GM23338 (cell line): ENCODE measurements at places on chromosomes 2 and 18. TPM values are rescaled to one million over a fixed set of nuclear protein-coding genes. Genes with fewer than 3 reads are reported as not detected.
A peak's percentile ranks its signal among the peaks of the same experiment; 100 is the strongest.

Gene TMEM163
- 0.85 and 1.1 TPM in 2 replicates for total RNA-seq

DNA sequence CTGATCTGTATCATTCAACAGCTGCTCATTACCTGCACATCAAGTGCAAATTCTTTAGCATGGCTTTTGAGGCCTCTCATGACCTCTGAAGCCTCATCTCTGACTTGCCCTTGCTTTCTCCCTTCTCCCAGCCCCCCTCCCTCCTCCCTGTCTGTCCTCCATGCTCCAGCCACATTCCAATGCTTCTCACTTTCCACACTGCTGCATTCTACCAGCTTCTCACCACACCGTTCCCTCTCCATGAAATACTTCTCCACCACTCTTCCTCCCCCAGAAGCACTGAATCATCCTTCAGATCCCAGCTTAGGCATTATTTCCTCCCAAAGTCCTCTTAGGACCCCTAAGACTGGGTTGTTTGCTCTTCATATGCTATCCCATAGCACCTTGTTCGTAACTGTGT is 26.9 kb downstream of the GCG start:
- H3K36me3 ChIP-seq = no peaks in the 10 kb centered on the region
- H3K4me3 ChIP-seq = no peak overlapping the region
- H3K4me1 ChIP-seq = no peaks in the 10 kb centered on the region

- no peaks in the 10 kb centered on the region for H3K4me1 ChIP-seq
- DNase-seq = no peak
- no peak overlapping the region for H3K27ac ChIP-seq
- H3K36me3 ChIP-seq = peaks cover 5% of the 10 kb centered on the region; the same call in 1 of the 2 replicates
- no peaks in the 10 kb centered on the region for H3K27me3 ChIP-seq
Observed at GRCh38 chr2:175793648-175794047, 208.4 kb downstream of the LNPK start.

- H3K4me1 ChIP-seq = peaks cover 8% of the 10 kb centered on the region
- DNase-seq = no peak
- H3K36me3 ChIP-seq = no peaks in the 10 kb centered on the region
- no peak overlapping the region for H3K27ac ChIP-seq
Observed at GRCh38 chr2:46984040-46984439, 68.4 kb upstream of the MCFD2 start.

GRCh38 chr2:51812138-51812866 is 780.4 kb upstream of the NRXN1 start:
- H3K27ac ChIP-seq = no peak overlapping the region
- H3K36me3 ChIP-seq = no peaks in the 10 kb centered on the region
- DNase-seq = no peak
- H3K27me3 ChIP-seq = no peaks in the 10 kb centered on the region
- peaks cover 12% of the 10 kb centered on the region; the same call in 1 of the 2 replicates for H3K4me1 ChIP-seq

Gene SERPINB7
- total RNA-seq = not detected in 2 replicates

GRCh38 chr2:133651861-133652260 is 83.6 kb upstream of the NCKAP5 start:
- H3K27ac ChIP-seq = no peak overlapping the region
- no peaks in the 10 kb centered on the region for H3K36me3 ChIP-seq
- H3K4me1 ChIP-seq = no peaks in the 10 kb centered on the region
- no peak for DNase-seq

Gene RNF25
- total RNA-seq = 18.3 and 22.1 TPM in 2 replicates

GRCh38 chr2:221133941-221134340 is 438.2 kb downstream of the EPHA4 start:
- no peaks in the 10 kb centered on the region for H3K4me1 ChIP-seq
- no peak overlapping the region for H3K4me3 ChIP-seq
- no peaks in the 10 kb centered on the region for H3K27me3 ChIP-seq
- H3K27ac ChIP-seq = no peak overlapping the region
- no peak for DNase-seq
- H3K36me3 ChIP-seq = peaks cover 2% of the 10 kb centered on the region; the same call in 1 of the 2 replicates

GRCh38 chr18:74116633-74117554 is 30.7 kb downstream of the FBXO15 start:
- peaks cover 6% of the 10 kb centered on the region; the same call in 1 of the 2 replicates for H3K36me3 ChIP-seq
- H3K4me3 ChIP-seq = no peak overlapping the region
- H3K27ac ChIP-seq = no peak overlapping the region
- DNase-seq = peak; percentile 74
- peaks cover 28% of the 10 kb centered on the region for H3K4me1 ChIP-seq
- H3K27me3 ChIP-seq = no peaks in the 10 kb centered on the region

- no peaks in the 10 kb centered on the region for H3K4me1 ChIP-seq
- DNase-seq = no peak
- no peaks in the 10 kb centered on the region for H3K27me3 ChIP-seq
- H3K36me3 ChIP-seq = no peaks in the 10 kb centered on the region
Observed at GRCh38 chr18:339200-339599, 71.4 kb upstream of the THOC1 start.

Gene PTPN18
- total RNA-seq = 9.8 and 10.9 TPM in 2 replicates

Gene SEPTIN10
- total RNA-seq = 84.5 and 85.1 TPM in 2 replicates

Gene RGPD4
- total RNA-seq = not detected in 2 replicates

GRCh38 chr2:25380586-25381375 is 39.1 kb upstream of the DNMT3A start:
- H3K27me3 ChIP-seq = no peaks in the 10 kb centered on the region
- no peaks in the 10 kb centered on the region for H3K36me3 ChIP-seq
- DNase-seq = no peak
- H3K4me1 ChIP-seq = peaks cover 11% of the 10 kb centered on the region
- H3K27ac ChIP-seq = no peak overlapping the region

- H3K4me1 ChIP-seq = no peaks in the 10 kb centered on the region
- H3K27me3 ChIP-seq = no peaks in the 10 kb centered on the region
- H3K27ac ChIP-seq = no peak overlapping the region
- H3K36me3 ChIP-seq = no peaks in the 10 kb centered on the region
- DNase-seq = no peak
- no peak overlapping the region for H3K4me3 ChIP-seq
Observed at GRCh38 chr2:74253971-74254310, 55.5 kb downstream of the MTHFD2 start.

GRCh38 chr2:168851674-168852320 is 38.4 kb downstream of the SPC25 start:
- no peak overlapping the region for H3K27ac ChIP-seq
- no peaks in the 10 kb centered on the region for H3K36me3 ChIP-seq
- no peak overlapping the region for H3K4me3 ChIP-seq
- H3K4me1 ChIP-seq = peaks cover 4% of the 10 kb centered on the region

DNA sequence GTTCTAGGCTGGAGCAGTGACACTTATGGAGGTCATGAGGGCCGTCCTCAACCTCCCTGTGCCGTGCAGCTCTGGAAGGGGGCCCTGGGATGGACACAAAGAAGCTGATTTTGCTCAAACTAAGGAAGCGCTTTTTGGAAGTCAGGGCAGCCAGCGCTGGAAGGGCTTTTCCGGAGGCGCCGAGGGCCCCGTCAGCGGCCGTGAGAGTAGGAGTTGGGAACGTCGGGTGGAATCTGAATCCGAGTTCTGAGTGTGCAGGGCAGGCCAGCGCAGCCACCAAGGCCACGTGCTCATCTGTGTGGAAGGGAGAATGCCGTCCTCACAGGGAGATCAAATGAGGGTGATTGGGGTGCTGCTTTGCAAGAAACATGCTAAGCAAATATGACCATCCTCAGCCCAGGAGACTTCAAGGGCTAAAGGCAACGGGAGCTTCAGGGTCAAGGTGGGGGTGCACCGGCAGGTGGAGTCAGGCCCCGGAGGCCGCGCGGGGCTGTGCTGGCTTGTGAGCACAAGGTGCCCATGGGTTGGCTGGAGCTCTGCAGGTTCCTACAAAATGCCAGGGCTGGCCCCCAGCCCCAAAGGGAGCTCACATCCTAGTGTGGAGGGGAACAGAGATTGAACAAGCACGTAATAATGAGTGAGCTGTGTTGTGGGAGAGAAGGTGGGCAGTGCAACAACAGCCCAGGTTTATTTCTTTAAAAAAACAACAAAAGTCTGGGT is 70.4 kb upstream of the HPCAL1 start:
- DNase-seq = no peak
- H3K27me3 ChIP-seq = no peaks in the 10 kb centered on the region
- no peaks in the 10 kb centered on the region for H3K4me1 ChIP-seq
- no peak overlapping the region for H3K27ac ChIP-seq
- H3K4me3 ChIP-seq = no peak overlapping the region
- H3K36me3 ChIP-seq = no peaks in the 10 kb centered on the region

DNA sequence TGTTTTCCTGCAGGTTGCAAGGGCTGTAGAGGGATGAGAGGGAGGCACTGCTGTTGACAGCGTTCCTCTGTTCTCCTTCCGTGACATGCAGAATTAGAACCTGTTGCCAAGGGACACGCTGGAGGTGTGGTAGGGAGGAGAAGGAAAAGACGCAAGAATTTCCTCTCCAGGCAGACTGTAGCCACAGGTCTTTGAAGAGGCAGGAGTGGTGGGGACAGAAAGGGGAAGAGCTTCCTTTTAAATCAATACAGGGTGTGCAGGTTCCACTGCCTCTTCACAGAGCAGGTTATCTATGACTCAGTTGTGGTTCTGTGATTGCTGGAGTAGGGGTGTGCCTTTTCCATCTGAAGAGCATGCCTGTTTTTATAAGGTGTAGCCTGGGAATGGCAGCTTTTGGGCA is 133.0 kb downstream of the WDSUB1 start:
- H3K4me1 ChIP-seq = 0 out of 2 replicates have a peak, but pooled peaks cover 3% of the 10 kb centered on the region
- H3K27ac ChIP-seq = no peak overlapping the region
- H3K27me3 ChIP-seq = no peaks in the 10 kb centered on the region
- no peak overlapping the region for H3K4me3 ChIP-seq

Gene ITPRIPL1
- total RNA-seq = 9.3 and 14.0 TPM in 2 replicates

- no peaks in the 10 kb centered on the region for H3K27me3 ChIP-seq
- no peaks in the 10 kb centered on the region for H3K36me3 ChIP-seq
- H3K27ac ChIP-seq = no peak overlapping the region
- DNase-seq = peak; percentile 6
Observed at GRCh38 chr2:137287913-137288639, 522.7 kb downstream of the THSD7B start.

DNA sequence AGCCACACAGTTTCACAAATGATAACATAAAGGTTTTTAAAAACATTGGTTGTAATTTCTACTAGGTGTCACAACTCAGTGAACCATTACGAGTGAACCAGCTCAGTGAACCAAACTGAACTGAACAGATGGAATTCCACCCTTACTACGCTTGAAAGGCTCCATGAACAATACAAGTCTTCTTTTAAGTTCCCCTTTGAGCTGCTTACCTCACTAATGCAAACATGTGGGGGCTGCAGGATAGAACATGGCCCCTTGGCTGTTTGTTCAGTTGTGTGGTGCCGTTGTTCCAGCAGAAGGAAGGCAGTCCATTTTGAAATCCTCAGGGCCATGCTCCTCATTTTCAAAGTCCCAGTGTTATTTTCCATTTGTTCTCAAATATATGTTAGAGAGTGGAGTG is 30.7 kb upstream of the KLHL14 start:
- no peaks in the 10 kb centered on the region for H3K27me3 ChIP-seq
- no peaks in the 10 kb centered on the region for H3K4me1 ChIP-seq
- H3K4me3 ChIP-seq = no peak overlapping the region
- H3K36me3 ChIP-seq = no peaks in the 10 kb centered on the region; the same call in 1 of the 2 replicates
- H3K27ac ChIP-seq = no peak overlapping the region

DNA sequence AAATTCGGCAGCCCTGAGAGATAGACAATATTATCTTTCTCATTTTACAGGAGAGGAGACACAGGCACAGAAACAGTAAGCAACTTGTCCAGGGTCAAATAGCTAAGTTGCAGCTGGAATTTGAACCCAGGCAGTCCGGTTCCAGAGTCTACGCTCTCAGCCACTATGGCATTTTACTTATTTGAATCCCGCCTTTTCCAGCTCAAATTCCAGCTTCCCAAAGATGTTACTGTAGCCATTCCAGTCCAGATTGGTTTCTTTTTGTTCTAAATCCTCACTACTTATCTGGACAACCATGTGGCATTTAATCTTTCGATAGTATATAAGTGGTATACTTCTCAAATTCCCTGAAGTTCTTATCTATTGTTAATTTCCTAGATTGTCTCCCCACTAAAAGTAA is 125.7 kb downstream of the NBAS start:
- H3K4me1 ChIP-seq = no peaks in the 10 kb centered on the region
- H3K27me3 ChIP-seq = no peaks in the 10 kb centered on the region
- no peak for DNase-seq
- H3K27ac ChIP-seq = no peak overlapping the region

Gene ORC2
- 42.0 and 47.5 TPM in 2 replicates for total RNA-seq

- H3K27me3 ChIP-seq = no peaks in the 10 kb centered on the region
- H3K27ac ChIP-seq = no peak overlapping the region
- H3K4me3 ChIP-seq = no peak overlapping the region
- DNase-seq = peak; percentile 7
- H3K4me1 ChIP-seq = no peaks in the 10 kb centered on the region
Observed at GRCh38 chr2:3739313-3739712, 35.9 kb downstream of the DCDC2C start.

Gene PROKR1
- 5.2 and 5.3 TPM in 2 replicates for total RNA-seq

Gene REG3G
- not detected in 2 replicates for total RNA-seq

DNA sequence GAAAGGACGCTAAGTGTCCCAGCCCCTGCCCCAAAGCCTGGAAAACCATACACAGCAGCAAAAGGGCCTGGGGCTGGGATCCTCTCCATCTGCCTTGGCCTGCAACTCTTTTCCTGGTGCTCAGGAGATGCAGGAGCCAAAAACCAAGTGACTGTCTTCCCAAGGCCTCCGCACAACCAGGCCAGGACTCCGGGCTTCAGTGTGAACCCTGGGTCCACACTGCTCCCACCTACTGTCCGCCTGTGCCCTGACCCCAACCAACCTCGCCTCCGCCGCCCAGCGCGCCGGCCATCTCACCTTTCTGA is 1.1 kb downstream of the FEV start:
- peak overlapping the region; percentile 51 for H3K4me3 ChIP-seq
- no peaks in the 10 kb centered on the region for H3K36me3 ChIP-seq
- no peak for DNase-seq
- H3K27me3 ChIP-seq = peaks cover 98% of the 10 kb centered on the region
- peaks cover 33% of the 10 kb centered on the region; the same call in 1 of the 2 replicates for H3K4me1 ChIP-seq
- no peak overlapping the region for H3K27ac ChIP-seq

DNA sequence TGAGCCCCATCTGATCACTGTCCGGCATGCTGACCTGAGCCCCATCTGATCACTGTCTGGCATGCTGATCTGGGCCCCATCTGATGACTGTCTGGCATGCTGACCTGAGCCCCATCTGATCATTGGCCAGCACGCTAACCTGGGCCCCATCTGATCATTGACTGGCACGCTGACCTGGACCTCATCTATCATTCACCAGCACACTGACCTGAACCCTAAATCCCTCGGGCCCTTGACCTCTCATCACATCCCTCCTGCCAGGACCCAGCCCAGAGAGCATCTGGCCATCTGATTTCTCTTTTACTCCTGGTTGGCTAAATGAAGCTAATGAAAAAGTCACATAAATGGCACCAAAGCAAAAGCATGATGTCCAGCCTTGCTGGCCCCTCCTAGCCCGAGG is 207.1 kb downstream of the NDUFA10 start:
- DNase-seq = no peak
- H3K36me3 ChIP-seq = no peaks in the 10 kb centered on the region
- no peak overlapping the region for H3K27ac ChIP-seq
- no peak overlapping the region for H3K4me3 ChIP-seq
- H3K27me3 ChIP-seq = no peaks in the 10 kb centered on the region

DNA sequence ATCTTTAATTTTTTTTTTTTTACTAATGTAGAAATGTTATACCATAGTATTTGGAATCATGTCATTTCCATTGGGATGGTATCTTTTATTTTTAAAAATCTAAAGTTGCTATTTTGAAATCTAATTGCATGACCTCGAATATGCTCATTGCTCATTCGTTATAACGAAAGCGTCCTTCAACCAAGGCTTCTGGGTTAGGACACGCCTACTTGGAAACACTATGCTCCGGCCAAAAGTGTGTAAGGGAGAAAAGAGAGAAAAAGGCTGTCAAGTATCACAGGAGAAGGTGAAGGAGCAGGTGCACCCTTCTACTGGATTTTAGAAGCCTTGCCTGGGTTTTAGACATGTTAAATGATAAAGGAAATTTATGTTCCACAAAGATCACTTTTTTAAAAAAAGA is 465.9 kb upstream of the ID2 start:
- H3K36me3 ChIP-seq = no peaks in the 10 kb centered on the region
- DNase-seq = no peak
- H3K4me1 ChIP-seq = peaks cover 8% of the 10 kb centered on the region; the same call in 1 of the 2 replicates
